ENCODE measurements at places on chromosomes 16 and 17. TPM values are rescaled to one million over a fixed set of nuclear protein-coding genes. Genes with fewer than 3 reads are reported as not detected.

The CNGB1 gene
- not detected for total RNA-seq

DNA sequence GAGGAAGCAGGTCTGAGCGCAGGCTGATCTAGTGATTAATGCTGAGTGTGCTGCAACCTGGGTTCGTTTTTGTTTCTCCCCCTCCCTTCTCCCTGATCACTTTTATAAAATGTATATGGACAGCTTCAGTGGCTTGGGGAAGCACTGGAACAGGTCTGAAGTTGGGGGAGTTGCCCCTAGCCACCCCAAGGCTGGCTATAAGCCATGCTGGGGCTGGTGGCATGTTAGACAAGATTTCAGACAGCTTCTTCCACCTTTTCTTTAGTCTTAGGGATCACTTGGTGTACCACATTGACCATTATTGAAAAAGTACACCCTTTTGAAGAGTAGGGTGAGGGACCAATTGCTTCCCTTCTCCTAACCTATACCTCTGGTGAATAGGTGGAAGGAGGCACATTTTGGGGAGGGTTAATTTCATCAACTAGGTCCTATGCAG is 3.8 kb upstream of the VAC14 start:
- no peaks in the 10 kb centered on the region for H3K36me3 ChIP-seq
- DNase-seq = no peak
- H3K4me3 ChIP-seq = no peak overlapping the region

The KRTAP9-2 gene
- total RNA-seq = not detected

DNA sequence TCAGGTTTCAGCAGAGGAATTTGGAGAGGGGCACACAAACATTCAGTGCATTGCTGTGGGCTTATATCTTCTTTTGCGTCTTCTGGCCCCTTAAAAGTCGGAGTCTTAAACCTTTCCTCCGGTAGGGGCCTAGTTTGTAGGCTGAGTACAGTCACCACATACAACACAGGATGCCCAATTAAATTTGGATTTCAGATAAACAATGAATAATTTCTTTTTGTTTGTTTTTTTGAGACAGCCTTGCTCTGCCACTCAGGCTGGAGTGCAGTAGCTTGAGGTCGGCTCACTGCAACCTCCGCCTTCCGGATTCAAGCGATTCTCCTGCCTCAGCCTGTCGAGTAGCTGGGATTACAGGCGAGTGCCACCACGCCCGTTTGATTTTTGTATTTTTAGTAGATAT is 26.7 kb upstream of the ADORA2B start:
- H3K36me3 ChIP-seq = no peaks in the 10 kb centered on the region
- H3K27ac ChIP-seq = no peak overlapping the region
- no peaks in the 10 kb centered on the region for H3K27me3 ChIP-seq
- no peak overlapping the region for H3K4me3 ChIP-seq
- H3K4me1 ChIP-seq = no peaks in the 10 kb centered on the region

GRCh38 chr17:60744355-60744966 is 66.8 kb downstream of the BCAS3 start:
- no peak for DNase-seq
- H3K4me1 ChIP-seq = no peaks in the 10 kb centered on the region
- no peaks in the 10 kb centered on the region for H3K27me3 ChIP-seq

DNA sequence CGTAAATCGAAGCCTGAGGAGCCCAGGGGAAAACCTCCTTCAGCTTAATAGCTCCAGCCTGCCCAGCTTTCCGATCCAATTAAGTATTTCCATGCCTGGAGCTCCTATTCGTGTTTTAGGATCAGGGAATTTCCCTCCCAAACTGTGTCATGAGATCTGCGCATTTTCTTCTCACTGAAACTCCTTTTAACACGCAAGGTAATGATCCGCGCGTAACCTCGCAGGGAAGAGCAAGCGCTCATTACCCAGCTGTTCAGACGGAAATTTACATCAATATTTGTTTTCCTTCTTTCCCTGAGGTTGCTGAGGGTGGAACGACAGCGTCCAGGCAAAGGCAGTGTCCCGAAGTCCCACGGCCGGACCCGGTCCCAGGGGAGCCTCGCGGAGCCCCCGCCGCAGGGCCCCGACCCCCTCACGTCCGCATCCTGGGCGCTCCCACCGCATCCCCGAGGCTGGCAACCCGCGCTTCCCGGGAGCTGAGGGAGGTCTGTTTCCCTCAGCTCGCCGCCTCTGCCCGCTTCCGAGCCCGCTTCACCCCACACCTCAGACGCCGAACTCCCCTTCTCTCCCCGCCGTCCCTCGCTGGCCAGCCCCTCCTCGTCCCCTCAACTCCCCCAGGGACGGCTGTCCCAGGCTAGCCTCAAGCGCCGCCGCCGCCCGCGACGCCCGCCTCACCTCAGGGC is 415 bp downstream of the ABCA5 start:
- peak; percentile 58 for DNase-seq
- peak overlapping the region; percentile 90 for H3K27ac ChIP-seq
- peaks cover 7% of the 10 kb centered on the region for H3K4me1 ChIP-seq
- H3K27me3 ChIP-seq = no peaks in the 10 kb centered on the region
- H3K4me3 ChIP-seq = peak overlapping the region; percentile 79

DNA sequence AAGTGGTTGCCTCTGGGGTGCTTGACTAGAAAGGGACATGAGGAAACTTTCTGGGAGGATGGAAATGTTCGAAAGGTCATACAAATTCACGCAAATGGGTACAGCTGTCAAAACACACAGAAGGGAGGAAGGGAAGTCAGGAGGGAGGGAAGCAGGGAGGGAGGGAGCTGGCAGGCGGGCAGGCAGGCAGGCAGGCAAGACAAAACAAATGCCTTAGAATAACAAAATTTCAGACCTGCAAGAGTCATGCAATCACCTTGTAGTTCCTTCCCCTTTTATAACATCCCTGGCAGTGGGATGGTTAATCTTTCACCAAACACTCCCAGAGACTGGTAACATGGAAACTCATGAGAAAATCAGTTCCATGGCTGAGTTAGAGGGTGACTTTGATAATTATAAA is 189.2 kb downstream of the STX8 start:
- no peak for DNase-seq
- H3K36me3 ChIP-seq = no peaks in the 10 kb centered on the region
- H3K27ac ChIP-seq = no peak overlapping the region

Measured in B cell (primary cell).